ENCODE measurements at places on chromosomes 12 and 14.

- no peak for DNase-seq
Observed at GRCh38 chr14:29820785-29821184, 106.9 kb downstream of the PRKD1 start.

GRCh38 chr12:131065279-131065678 lies 111.6 kb downstream of the ADGRD1 start:
- DNase-seq, result no peak

- DNase-seq, result no peak
Observed at GRCh38 chr12:49892084-49892731, 11.5 kb downstream of the FAIM2 start.

- no peak for DNase-seq
Observed at GRCh38 chr12:55682087-55682796, 25.5 kb downstream of the ITGA7 start.

DNA sequence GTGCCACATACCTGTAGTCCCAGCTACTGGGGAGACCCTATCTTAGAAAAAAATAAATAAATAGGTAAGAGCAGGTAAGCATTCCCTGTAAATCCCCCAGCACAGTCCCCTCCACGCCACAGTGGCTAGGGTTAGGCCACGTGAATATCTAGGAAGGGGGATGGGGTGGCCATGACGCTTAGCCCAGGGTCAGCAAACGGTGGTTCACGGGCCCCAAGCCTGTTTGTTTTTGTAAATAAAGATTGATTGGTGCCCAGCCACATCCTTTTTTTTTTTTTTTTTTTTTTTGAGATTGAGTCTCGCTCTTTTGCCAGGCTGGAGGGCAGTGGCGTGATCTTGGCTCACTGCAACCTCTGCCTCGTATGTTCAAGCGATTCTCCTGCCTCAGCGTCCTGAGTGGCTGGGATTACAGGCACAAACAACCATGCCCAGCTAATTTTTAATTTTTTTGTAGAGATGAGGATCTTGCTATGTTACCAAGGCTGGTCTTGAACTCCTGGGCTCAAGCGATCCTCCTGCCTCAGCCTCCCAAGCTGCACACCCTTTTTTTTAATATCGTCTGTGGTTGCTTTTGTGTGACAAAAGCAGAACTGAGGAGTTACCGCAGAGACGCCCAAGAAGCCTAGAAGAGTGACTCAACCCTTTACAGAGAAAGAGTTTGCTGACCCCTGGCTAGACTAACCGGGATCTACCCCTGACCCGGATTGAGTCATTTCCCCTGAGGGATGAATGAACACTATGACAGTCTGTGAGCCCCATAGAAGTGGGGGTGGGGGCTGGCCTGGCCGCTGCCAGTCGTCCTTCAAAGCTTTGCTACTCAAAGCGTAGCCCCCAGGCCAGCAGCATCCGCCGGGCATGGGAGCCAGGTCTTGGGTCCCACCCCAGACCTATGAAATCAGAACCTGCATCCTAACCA lies 113.7 kb upstream of the NCOR2 start:
- DNase-seq, result no peak

DNA sequence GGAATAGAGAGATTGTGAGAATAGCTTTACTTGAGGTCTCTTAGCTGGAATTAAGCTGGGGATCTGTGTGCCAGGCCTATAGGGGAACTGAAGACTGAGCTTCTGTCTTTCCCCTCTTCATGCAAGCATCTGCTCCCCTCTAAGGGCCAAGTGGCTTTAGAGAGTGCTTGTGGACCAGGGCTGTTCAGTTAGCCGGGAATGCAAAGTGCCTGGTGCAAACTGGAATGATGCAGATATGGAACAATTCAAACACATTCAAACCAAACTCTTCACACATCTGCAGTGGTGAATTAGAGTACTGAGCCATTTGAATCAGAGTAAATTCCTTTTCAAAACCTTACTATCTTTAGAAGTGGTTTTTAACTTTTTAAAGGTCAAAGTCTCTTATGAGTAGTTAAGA lies 99.0 kb downstream of the LIN7A start:
- peak; percentile 59 for DNase-seq

- DNase-seq, result no peak
Observed at GRCh38 chr14:94098326-94098992, 12.1 kb upstream of the IFI27 start.

- DNase-seq, result no peak
Observed at GRCh38 chr12:124893792-124894516, 20.5 kb downstream of the UBC start.

DNA sequence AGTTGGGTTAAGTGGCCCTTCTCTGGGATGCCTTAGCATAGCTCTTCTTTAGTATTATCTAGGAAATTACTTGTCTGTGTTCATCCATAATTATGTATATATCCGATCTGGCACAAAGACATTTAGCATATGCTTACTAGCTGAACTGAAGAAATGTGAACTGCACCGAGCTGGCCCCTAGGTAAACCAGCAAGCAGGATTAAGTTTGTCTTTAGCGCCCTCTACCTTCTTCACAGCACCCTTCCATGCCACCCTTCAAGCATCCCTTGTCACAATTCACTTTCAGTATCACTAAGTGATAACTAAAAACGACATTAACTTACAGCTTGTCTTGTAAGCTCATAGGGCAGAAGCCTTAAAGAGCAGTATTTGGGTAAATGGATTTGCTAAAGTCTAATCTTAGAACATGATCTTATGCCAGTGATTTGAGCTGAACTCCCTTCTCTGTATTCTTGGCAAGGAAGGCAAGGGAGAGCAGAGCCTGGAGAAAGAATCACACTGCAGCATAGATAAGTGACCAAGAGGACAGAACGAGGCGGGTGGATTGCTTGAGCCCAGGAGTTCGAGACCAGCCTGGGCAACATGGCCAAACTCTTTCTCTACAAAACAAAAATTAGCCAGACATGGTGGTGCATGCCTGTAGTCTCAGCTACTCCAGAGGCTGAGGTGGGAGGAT lies 2.6 kb upstream of the HAL start:
- DNase-seq, result peak; percentile 9

- DNase-seq, result no peak
Observed at GRCh38 chr12:94832780-94833681, 170.5 kb downstream of the NDUFA12 start.

DNA sequence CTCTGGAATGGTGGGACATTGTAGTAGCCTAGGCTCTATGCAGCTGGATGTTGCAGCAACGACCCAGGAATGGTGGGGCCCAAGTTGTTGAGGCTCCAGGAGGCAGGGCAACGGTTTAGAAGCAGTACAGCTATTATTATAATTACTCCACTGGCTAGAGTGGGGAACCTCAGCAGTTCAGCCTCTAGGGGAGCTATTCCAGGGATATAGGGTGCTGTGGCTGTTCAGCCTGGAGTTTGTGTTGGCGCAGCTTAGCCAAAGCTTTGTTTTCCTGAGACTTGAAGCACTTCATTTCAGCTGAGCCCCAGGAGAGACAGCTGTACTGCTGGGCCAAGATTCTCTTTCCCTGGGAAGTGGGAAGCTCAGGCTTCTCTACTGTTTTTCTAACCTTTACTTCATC lies 1023.0 kb upstream of the ATXN7L3B start:
- no peak for DNase-seq

DNA sequence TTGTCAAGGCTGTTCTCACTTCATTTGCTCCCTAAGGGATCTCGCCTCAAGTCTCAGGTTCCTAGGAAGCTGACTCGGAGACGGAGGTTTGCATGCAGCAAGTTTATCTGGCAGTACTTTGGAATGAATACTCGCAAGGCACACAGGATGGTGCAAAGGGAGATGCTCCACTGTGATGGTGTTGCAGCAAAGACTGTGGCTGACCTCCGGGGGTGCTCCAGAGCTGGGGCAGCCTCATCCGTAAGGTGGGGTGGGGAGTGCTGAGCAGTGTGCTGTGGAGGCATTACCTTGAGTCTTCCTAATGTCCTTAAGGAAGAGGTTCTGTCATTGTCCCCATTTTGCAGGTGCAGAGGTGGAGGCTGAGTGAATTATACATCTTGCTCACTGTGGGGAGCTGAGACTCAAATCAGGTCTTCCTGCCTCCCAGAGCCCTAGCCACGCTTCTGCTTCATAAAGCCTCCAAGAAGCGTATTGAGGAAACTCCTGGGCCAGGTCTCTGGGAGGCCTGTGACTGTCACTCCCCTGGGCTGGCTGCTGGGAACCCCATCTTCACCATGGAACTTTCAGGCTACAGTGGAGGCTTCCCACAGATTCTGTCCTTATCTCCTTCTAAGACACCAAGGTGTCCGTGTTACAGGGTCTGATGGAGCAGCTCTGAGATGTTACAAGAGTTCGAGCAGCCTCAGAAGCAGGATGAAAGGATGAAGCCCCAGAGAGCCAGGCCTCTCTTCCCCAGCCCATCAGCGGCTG lies 39.5 kb downstream of the GALNT16 start:
- DNase-seq, result no peak

GRCh38 chr14:81594012-81594411 lies 60.4 kb upstream of the SEL1L start:
- no peak for DNase-seq

DNA sequence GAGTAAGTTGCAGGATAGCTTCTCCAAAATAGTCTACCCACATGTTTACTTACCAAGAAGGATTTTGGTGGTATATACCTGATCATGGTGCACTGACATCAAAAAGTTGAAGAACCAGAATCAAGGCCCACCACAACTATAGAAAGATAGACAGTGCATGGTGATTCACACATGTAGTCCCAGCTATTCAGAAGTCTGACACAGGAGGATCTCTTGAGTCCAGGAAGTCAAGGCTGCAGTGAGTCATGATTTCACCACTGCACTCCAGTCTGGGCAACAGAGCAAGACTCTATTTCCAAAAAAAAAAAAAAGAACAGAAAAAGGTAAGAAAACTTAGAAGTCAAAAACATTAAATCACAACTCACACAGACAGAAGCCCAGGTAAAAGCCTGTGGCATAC lies 422.2 kb upstream of the FOXG1 start:
- DNase-seq, result no peak

DNA sequence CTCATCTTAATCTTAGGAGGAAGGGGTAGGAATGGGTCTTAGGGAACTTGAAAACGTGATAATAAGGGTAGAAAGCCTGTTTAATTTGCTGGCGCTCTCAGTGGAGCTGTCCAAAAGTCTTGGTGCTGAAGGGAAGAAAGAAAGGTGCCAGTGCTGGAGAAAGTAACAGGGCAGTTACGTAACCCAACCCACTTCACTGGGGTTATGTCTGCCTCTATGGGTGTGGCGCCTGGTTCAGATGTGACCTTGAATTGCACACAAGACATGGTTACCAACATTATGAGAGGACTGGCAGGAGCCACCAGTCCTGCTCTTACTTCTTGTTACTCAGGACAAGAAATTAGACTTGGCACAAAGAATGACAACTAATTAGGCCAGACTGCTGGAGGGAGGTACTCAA lies 18.6 kb upstream of the GPATCH2L start:
- no peak for DNase-seq

DNA sequence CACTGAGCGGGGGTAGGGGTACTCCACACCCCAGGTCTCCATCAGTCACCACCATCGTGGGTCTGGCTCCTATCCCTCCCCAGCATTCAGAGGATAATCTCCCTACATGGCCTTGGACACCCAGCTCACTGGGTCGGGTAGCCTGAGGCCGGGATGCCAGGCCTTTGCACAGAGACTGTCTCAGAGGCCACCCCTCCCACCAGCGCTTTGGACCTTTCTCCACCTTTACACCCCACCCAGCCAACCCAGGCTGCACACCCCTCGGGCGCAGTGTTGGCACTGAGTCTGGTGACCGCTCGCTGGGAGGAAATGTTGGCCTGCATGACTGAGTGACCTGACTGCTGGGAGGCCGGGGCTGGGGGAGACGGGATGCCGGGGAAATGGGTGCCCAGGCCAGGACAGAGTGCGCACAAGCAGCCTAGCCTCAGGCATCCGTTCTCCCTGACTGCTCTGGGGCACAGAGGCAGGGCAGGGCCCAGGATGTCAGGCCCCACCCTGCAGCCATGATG lies 10.6 kb upstream of the LBHD2 start:
- no peak for DNase-seq

DNA sequence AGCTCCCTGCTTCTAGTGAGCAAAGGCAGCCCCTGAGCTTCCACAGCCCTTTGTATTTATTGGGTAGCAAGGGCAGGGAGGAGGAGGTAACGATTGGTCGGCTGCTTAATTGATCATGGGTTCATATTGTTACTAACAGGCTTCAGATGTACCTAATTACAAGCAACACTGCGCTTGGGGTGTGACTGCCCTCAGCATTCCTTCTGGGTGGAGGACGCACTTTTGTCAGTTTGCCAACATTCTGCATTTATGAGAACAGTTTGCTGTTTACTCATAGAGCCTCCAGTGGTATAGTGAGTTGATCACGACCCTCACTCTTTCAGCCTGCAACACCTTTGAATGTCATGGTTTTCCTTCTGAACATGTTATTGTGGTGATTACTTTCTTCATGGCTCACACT lies 9.6 kb downstream of the TSHR start:
- DNase-seq, result no peak

All from C1 segment of cervical spinal cord (tissue), 14 donors.